ENCODE measurements at places on chromosomes 6 and 20. TPM values are rescaled to one million over a fixed set of nuclear protein-coding genes. Genes with fewer than 3 reads are reported as not detected.

The WRNIP1 gene
- polyA plus RNA-seq: 71.2 TPM

The TUBE1 gene
- polyA plus RNA-seq: 6.7 TPM

The STX16 gene
- 27.3 TPM for polyA plus RNA-seq

The EBF4 gene
- polyA plus RNA-seq: 4.8 TPM

The GABRR1 gene
- 0.20 TPM for polyA plus RNA-seq

The UBD gene
- polyA plus RNA-seq: 2.3 TPM

The KIF3B gene
- 4.5 TPM for polyA plus RNA-seq

The RGS17 gene
- 4.1 TPM for polyA plus RNA-seq

The GTSF1L gene
- not detected for polyA plus RNA-seq

The RIMS4 gene
- 0.04 TPM for polyA plus RNA-seq

The TTK gene
- polyA plus RNA-seq: 5.6 TPM

The CRYBG1 gene
- 45.2 TPM for polyA plus RNA-seq

The PDE7B gene
- polyA plus RNA-seq: 0.64 TPM

The TRIM10 gene
- polyA plus RNA-seq: not detected

The POM121L2 gene
- polyA plus RNA-seq: not detected

The PAK5 gene
- polyA plus RNA-seq: 0.39 TPM

The SLC35F1 gene
- polyA plus RNA-seq: 0.13 TPM

The LST1 gene
- polyA plus RNA-seq: 6.9 TPM

The CAGE1 gene
- polyA plus RNA-seq: 0.02 TPM

The GATA5 gene
- polyA plus RNA-seq: 0.04 TPM

The HAO1 gene
- not detected for polyA plus RNA-seq
